ENCODE measurements at places on chromosomes 5 and 9. TPM values are rescaled to one million over a fixed set of nuclear protein-coding genes. Genes with fewer than 3 reads are reported as not detected.

Gene EIF4E1B
- not detected for total RNA-seq

Gene PCDHGA10
- 7.2 TPM for total RNA-seq

Gene NMUR2
- not detected for total RNA-seq

Gene XRCC4
- 2.9 TPM for total RNA-seq

Gene LTC4S
- total RNA-seq = 6.9 TPM

Gene MSMP
- not detected for total RNA-seq

Gene GNG10
- total RNA-seq = 43.9 TPM

GRCh38 chr5:166648736-166649135 is 1642.7 kb upstream of the WWC1 start:
- no peak for DNase-seq
- no peaks in the 10 kb centered on the region for H3K36me3 ChIP-seq

DNA sequence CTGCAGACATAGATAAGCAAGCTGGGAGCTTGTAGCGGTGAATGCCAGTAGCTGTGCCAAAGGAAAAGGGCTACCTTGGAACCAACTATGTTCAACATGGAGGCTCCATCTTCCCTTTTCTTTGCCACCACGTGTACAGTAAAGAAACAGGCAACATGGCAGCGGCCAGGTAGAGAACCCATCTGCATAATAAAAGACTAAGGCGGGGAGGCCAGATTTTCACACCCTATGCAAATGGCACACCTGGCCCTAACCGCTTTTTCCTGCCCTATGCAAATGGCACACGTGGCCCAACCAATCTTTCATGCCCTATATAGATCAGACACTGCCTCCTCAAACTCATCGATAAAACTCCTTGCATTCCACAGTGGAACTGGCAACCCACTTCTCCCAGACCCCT is 477.5 kb upstream of the EDIL3 start:
- DNase-seq = no peak
- H3K4me1 ChIP-seq = no peaks in the 10 kb centered on the region
- no peaks in the 10 kb centered on the region for H3K27me3 ChIP-seq

GRCh38 chr5:131983244-131983771 is 28.1 kb downstream of the ACSL6 start:
- peaks cover 47% of the 10 kb centered on the region for H3K4me1 ChIP-seq
- no peak overlapping the region for H3K27ac ChIP-seq
- no peak for DNase-seq
- H3K4me3 ChIP-seq = no peak overlapping the region
- no peaks in the 10 kb centered on the region for H3K36me3 ChIP-seq

- peak within 1 kb of the TSS; percentile 79 for H3K4me3 ChIP-seq
- peaks cover 3% of the 10 kb centered on the region for H3K27me3 ChIP-seq
- peaks cover 23% of the 10 kb centered on the region for H3K4me1 ChIP-seq
- peak; percentile 79 for DNase-seq
- H3K27ac ChIP-seq = peak within 1 kb of the TSS; percentile 83
Observed at GRCh38 chr9:34620061-34620994, at the start of gene DCTN3. Gene DCTN3, minus strand, starts transcription at chr9:34620495. Its CDS starts 31 bp downstream, at chr9:34620464.

DNA sequence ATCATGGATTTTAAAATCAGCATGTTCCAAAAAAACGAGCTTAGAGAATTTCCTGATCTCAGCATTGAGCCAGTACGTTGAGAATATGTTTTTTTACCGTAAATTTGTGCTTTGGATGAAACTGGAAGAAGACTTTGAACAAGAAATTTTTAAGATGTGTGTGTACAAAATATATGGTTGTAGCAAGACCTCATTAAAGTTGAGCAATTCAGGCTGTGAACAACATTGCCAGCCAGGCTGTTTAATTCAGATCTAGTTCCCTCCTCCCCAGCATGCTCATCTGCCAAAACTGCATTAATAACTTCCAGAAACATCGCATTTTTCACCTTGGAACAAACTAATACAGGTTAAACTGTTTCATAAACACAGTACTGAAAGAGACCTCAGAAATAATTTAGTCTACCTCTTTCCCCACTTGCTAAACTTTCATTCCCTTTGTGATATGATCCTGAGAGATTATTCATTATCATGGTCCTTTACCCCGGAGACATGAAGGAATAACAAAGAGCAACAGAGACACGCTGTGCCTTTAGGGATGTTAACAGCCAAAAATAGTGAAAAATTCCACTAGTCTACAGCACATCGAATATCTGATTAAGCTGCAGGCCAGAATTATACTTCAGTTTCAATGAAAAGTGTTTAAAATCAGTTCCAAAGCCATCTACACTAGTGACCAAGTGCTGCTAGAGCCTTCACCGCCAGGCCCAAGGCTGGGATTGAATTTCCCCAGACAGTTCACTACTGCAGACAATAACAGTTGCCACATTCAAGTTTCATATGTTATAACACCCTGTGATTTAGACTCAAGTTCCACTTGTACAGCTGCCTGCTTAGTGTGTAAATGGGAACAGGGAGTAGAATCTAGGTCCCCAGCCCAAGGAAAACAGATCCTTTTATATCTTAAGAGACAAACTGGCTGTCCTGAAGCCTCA is 89.6 kb downstream of the EFNA5 start:
- no peak for DNase-seq
- no peak overlapping the region for H3K27ac ChIP-seq
- H3K4me3 ChIP-seq = no peak overlapping the region
- H3K36me3 ChIP-seq = no peaks in the 10 kb centered on the region
- H3K4me1 ChIP-seq = peaks cover 8% of the 10 kb centered on the region
- no peaks in the 10 kb centered on the region for H3K27me3 ChIP-seq

GRCh38 chr5:125244531-125244930 is 498.1 kb upstream of the ZNF608 start:
- H3K27me3 ChIP-seq = no peaks in the 10 kb centered on the region
- no peak overlapping the region for H3K27ac ChIP-seq
- no peak overlapping the region for H3K4me3 ChIP-seq
- no peaks in the 10 kb centered on the region for H3K36me3 ChIP-seq
- DNase-seq = no peak

Data from esophagus squamous epithelium (tissue), 5 donors.